ENCODE measurements at places on chromosomes 2 and 18.

GRCh38 chr2:54187331-54187730 is 68.7 kb downstream of the TSPYL6 start:
- no peak for DNase-seq

- no peak for DNase-seq
Observed at GRCh38 chr2:237260039-237260620, 153.8 kb downstream of the COL6A3 start.

GRCh38 chr2:7096726-7097352 is 179.6 kb downstream of the RNF144A start:
- DNase-seq: no peak

DNA sequence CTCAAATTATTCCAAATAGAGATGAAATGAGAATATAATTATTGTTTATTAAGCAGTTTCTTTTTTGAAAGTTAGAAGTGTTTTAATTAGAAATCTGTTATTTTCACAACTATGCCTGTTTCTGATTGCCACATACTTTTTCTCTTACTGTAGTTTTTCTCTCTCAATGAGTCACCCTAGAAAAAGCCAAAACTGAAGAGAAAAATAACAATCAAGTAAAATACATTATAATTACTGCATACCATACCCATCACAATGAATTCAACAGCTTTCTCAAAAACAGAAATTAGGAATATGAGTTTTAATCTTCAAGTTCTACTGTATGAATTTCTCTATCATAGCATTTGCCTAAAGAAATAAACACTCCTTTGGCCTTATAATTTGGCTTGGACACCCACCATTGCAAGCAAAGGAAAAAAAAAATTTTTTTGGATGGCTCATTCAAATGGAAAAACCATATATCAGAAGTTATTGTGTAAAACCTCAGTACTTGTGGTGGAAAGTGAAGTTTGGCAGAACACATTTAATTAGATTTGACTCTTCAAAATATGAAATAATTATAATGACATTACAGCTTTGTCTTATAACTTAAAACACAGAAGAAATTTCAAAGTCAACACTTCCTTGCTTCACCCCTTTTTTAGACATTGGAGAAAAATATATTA is 138.5 kb downstream of the DYM start:
- no peak for DNase-seq

DNA sequence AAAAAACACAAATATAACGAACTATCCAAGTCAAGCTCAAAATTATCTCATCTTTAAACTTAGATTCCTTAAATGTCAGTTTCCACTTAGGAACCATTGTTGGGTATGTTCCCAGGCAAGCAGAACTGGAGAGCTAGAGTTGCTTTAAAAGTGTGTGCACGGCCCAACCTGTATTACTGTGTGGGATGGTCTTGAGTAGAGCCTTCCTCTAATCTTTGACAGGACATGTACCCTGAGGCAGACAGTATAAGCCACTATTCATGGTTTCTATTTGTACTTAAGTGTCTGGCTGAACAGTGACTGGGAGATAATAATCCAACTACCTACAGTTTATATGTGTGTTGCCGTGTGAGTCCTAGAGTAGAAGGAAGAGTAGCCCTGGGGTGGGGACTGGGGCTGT is 239.7 kb downstream of the GPD2 start:
- no peak for DNase-seq

- DNase-seq: no peak
Observed at GRCh38 chr2:165601928-165602521, 132.5 kb downstream of the CSRNP3 start.

- no peak for DNase-seq
Observed at GRCh38 chr2:231512222-231512621, 18.0 kb downstream of the NMUR1 start.

- DNase-seq: no peak
Observed at GRCh38 chr2:55301277-55301676, 32.2 kb upstream of the MTIF2 start.

DNA sequence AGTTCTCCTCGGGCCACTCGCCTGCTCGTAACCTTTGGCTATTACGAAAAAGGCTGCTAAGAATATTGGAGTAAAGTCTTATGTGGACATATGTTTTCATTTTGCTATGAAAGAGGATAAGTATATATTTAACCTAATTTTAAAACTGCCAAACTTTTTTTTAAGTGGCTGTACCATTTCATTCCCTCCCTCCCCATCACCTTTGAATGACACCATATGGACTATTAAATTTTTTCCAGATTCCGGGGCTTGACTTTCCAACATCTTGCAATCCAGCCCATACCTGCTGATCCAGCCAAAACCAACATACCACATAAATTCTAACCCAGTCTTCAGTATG is 31.5 kb downstream of the REEP1 start:
- no peak for DNase-seq

DNA sequence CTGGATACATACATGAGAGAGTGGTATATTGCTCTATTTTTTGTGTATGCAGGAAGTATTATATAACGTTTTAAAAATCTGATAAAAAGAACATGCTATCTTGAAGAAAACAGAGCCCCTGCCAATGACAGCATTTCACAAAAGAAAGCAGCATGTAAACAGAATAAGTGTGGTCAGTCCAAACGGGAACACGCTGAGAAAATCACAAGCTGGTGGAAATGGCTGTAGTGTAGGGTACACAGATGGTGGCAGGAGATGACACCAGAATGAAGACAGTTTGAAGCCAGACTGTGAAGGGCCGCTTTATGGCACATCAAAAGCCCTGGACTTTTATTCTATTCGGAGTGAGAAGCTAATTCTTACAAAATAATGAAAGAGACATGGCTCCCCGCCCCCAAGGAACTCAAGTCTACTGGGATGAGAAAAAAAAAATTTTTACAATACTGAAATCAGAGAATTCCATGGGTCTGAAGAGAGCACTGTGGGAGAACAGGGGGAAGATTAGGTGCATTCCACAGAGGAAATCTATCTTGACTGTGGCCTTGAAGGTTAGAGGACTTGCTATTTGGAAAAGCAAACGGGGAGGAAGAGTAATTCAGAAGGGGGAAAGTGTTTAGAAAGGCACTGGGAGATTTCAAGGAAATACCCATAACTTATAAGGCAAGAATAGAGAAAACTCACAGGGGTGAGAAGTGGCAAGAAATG is 217.7 kb upstream of the SMAD7 start:
- no peak for DNase-seq

- DNase-seq: no peak
Observed at GRCh38 chr2:108267101-108267500, 21.6 kb upstream of the SULT1C2 start.

- DNase-seq: no peak
Observed at GRCh38 chr2:200845669-200846325, 18.7 kb downstream of the CLK1 start.

DNA sequence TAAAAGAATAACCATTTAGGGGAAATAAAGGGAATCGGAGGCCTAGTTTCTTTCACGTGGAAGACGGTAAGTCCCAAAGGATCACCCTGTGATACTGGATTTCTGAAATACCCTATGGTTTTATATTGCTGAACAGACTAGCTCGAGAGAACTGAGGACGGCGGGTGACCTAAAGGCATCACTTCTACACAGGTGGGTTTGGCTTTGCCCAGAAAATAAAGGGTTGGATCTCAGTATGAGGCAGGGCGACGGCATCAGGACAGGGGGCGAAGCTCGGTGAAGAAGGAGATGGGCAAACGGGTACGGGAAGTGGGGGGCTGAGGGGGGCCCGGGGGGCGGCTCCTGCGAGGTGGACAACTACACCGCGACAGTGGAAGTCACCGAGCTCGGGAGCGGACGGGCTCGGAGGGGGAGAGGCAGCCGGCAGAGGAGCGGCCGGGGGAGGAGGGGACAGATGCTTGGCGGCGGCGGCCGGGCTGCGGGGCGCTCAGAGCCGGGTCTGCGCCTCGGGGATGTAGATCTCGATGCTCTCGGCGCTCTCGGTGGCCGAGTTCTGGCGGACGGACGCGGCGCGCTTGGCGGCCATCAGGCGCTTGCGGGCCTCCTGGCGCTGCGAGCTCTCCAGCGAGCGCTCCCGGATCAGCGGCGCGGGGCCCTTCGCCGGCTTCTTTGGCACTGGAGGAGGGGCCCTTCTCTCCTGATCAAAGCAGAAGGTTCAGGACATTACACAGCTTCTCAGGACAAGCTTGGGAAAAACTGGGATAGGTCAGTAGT is 48.9 kb downstream of the TGIF1 start:
- no peak for DNase-seq

DNA sequence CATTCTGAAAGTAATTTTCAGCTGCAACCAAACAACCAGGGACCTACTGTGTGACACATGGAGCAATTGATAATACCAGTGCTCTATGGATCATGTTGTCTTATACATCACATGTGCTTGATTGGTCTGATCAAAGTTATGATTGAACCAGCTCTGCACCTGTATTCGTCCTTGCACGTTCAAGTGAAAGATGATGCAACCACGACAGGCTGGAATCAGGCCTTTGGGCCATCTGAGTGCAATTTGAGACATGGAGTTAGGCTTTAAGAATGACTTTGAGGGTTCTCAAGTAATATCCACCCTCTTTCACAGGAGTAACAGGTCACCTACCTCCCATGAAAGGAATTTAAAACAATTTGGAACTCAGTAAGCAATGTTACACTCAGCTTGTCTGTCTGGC is 165.2 kb downstream of the SLC8A1 start:
- DNase-seq: no peak

GRCh38 chr18:49788327-49788898 is 24.9 kb downstream of the ACAA2 start:
- no peak for DNase-seq

GRCh38 chr2:52571380-52572347 is 1195.9 kb upstream of the CHAC2 start:
- DNase-seq: no peak

- no peak for DNase-seq
Observed at GRCh38 chr2:200091126-200091525, 135.7 kb downstream of the MAIP1 start.

DNA sequence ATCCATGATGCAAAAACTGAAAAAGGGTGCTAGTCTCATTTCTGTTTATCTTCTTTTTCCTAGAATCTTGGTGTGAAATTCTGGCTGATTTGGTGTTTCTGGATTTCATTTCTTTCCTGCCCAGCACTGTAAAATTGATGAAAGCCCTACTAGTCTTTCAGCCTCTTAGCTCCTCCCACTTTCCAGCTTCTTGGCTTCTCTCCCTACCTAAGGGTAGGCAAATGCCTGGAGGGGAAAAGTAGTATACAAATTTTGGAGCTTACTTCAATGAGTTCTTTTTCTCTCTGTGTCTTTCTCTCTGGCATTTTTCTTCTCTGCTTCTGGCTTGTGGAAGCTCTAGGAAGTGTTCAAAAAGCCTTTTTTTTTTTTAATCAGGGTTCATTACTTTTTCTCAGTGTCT is 160.5 kb downstream of the XIRP2 start:
- DNase-seq: no peak

DNA sequence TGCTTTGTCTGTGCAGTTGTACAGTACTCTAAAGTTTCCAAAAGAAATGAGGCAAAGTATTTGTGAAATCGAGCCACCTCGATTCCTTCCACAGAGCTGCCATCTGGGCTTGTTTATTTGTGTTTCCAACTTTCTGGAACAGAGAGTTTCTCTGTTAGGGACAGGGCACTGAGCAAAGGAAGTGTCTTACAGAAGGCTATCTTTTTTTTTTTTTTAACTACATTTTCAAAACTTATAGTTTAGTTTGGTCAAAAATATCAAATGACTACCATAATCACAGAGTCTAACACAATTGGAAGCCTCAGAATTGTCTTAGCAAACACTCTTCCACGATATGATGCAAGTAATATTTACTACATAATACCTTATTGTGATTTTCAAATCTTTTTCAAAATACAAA is 796 bp downstream of the RFTN2 start:
- no peak for DNase-seq

GRCh38 chr2:64515086-64515485 is 9.0 kb upstream of the AFTPH start:
- DNase-seq: no peak

- no peak for DNase-seq
Observed at GRCh38 chr2:144671695-144672455, 152.0 kb upstream of the ZEB2 start.

GRCh38 chr2:130393318-130393910 is 37.6 kb downstream of the PTPN18 start:
- DNase-seq: no peak

- no peak for DNase-seq
Observed at GRCh38 chr2:76556018-76556417, 845.3 kb upstream of the GCFC2 start.

DNA sequence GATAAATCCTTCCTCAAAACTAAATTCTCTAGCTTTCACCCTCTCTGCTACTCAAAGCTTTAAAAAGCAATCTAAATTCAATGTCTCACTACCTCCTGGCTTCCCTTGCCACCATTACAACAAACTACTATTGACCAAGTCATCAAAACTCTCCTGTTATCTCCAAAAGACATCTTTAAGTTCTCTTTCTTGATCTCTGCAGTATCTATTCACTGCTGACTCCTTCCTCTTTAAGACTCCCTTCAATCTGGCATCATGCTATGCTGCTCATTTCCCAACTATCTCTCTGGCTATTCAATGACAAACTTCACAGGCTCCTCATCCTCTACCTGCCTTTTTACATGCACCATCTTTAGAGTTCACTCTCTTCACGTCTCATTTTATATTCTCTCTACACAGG is 5.9 kb downstream of the PPP3R1 start:
- no peak for DNase-seq

- DNase-seq: no peak
Observed at GRCh38 chr2:238061315-238062202, 758 bp downstream of the SCLY start.

DNA sequence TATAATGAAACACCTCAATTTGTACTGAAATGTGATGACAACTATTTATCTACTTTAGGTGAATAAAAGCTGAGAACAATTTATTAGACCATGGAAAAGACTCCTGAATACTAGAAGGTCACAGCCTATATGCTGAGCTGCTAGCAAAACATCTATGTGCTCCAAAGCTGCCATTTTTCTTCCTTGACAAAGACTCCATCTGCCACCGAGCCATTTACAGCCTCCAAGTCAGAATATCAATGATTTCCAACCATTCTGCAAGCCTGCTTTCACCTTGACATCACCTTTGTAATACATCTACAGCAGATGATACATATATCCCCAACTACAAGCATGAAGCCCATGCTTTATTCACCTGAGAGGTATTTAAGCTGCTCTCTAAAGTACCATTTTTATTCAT is 84.9 kb downstream of the BAZ2B start:
- DNase-seq: no peak

DNA sequence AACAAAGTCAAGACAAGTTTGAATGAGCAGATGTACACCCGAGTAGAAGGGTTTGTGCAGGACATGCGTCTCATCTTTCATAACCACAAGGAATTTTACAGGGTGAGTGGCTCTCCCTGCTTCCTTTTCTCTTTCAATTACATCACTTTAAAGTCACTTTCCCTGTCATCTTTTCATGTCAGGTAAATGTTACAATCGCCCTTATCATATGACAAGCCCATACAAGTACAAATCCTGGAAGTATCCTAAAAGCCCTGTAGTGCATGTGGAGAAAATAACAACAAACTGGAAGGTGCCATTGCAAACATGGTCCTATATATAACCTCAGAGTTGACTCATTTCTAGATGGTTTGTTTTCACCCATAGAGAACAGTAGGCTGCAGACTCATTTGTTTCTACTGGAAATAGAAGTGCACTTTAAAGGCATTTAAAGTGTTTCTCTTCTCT is 126.0 kb downstream of the SP100 start:
- DNase-seq: no peak

GRCh38 chr2:105102001-105102400 is 64.1 kb downstream of the MRPS9 start:
- DNase-seq: no peak

All from activated T-helper 1 cell treated with anti-CD3 and anti-CD28 coated beads, Interleukin-2, amount 50 U/mL, for 16 hours (primary cell).